ENCODE measurements at places on chromosomes 2 and 18. TPM values are rescaled to one million over a fixed set of nuclear protein-coding genes. Genes with fewer than 3 reads are reported as not detected.

MARS2 gene
- total RNA-seq: 9.0 TPM

ANKRD53 gene
- 1.3 TPM for total RNA-seq

IDH1 gene
- 45.0 TPM for total RNA-seq

SIGLEC15 gene
- total RNA-seq: not detected

AAMP gene
- 171 TPM for total RNA-seq

- DNase-seq: peak; percentile 92
Observed at GRCh38 chr18:58321986-58322385, 278.0 kb downstream of the NEDD4L start.

- DNase-seq: no peak
Observed at GRCh38 chr18:42011053-42011452, 56.0 kb downstream of the PIK3C3 start.

DNA sequence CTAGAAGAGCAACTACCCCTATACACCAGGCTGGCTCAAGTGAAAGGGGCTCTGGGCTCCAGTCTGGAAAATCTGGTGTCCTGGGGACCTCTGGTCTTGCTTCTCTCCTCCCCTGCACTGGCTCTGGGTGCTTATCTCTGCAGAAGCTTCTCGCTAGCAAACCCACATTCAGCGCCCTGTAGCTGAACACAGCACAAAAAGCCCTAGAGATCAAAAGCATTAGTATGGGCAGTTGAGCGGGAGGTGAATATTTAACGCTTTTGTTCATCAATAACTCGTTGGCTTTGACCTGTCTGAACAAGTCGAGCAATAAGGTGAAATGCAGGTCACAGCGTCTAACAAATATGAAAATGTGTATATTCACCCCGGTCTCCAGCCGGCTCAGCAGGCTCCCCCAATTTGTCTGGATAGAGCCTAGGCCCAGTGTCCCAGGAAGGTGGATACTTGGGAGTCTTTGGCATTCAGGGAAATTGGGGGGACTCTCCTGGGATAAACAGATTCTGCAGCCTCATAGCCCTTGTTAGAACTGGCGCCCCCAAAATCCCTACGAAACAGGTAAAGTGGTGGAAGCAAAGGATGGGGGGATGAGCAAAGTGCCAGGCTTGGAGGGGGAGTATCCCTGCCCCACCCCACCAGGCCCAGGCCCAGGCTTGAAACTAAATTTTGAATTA, 2.5 kb upstream of the HOXD4 start:
- DNase-seq: peak; percentile 68

GPD2 gene
- total RNA-seq: 66.5 TPM

GRCh38 chr2:74216642-74217041, 18.2 kb downstream of the MTHFD2 start:
- DNase-seq: no peak

DNA sequence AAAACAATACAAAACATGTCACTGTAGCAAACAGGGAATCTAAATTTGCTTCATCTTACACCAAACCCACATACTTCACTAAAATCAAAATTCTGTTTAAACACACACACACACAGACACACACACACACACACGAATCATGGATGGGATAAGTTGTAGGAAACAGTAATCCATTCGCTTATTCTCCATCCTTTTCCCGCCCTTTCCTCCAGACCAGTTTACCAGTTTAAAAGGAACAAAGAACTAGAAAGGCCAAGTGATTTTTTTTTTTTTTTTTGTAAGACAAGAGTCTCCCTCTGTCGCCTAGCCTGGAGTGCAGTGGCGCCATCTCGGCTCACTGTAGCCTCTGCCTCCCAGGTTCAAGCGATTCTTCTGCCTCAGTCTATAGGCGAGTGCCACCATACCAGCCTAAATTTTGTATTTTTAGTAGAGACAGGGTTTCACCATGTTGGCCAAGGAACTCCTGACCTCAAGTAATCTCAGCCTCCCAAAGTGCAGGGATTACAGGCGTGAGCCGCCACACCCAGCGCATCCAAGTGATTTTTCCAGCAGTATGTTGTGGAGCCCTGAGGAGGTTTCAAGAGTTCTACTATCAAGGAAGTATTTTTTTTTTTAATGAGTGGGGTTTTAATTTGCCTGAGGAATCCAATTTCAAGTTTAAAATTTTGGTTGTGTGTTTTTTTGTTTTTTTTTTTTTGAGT, 5.7 kb downstream of the PSME4 start:
- no peak for DNase-seq

GRCh38 chr18:11020877-11021414, 128.4 kb downstream of the PIEZO2 start:
- DNase-seq: no peak

DNA sequence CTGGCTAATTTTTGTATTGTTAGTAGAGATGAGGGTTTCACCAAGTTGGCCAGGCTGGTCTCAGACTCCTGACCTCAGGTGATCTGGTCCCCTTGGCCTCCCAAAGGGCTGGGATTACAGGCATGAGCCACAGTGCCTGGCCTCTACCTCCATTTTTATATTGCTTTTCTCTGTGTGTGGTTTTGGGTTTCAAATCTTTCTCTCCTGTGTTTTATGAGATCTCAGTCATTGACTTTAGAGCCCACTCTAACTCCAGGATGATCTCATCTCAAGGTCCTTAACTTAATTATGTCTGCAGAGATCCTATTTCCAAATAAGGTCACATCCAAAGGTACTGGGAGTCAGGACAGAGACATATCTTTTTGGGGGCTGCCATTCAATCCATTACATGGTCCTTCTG, 24.7 kb downstream of the ARL4C start:
- no peak for DNase-seq

DNA sequence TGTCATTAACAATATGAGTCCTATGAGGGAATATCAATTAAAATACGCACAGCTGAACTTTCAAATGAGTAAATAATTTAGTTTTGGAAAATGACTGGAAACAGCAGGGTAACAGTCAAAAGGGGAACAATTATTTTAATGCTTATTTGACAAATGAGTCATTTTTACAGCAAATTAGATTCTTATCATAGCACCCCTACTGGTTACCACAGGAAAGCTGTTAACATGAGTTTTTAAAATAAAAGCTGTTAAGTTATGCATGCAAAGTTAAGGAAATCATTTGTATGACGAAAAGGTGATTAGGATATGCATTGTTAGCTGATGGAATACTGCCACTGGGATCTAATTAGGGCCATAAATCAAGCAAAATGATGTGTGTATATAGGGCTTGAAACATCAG, 435.1 kb upstream of the MEIS1 start:
- DNase-seq: no peak

DNA sequence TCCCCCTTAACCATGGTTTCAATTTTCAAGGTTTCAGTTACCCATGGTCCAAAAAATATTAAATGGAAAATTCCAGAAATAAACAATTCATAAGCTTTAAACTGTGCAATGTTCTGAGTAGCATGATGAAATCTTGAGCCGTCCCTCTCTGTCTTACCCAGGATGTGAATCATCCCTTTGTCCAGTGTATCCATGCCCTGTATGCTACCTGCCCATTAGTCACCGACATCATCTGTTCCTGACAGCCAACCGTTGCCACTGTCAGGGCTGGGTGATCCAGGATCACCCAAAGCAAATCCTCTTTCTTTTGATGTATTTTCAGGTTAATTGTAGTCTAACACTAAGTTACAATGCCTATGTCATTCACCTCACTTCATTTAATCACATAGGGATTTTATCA, 15.7 kb upstream of the OLA1 start:
- DNase-seq: no peak

GRCh38 chr18:55997151-55997561, 409.2 kb upstream of the TCF4 start:
- DNase-seq: no peak

GALNT14 gene
- 4.8 TPM for total RNA-seq

- DNase-seq: no peak
Observed at GRCh38 chr2:214747992-214748391, 61.5 kb downstream of the BARD1 start.

- peak; percentile 80 for DNase-seq
Observed at GRCh38 chr2:240931319-240931949, 25.3 kb downstream of the CROCC2 start.

DNA sequence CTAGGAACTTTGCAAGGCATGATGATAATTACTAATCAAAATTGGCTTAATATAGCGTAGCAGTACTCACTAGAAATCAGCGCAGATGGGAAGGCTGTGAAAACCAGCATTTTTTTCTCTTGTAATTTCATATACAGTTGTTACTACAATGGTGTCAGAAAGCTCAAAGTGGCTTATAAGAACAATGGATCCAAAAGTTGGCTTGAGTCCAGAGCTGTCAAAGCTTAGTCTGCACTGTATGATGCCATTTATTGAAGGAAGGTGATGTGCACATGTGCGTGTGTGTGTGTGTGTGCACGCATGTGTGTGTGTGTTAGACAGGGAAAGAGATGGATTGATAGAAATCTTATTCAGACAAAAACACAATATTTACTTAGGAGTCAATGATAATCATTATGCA, 341.3 kb downstream of the TGIF1 start:
- DNase-seq: no peak

C2orf15 gene
- 3.2 TPM for total RNA-seq

DGUOK gene
- 34.4 TPM for total RNA-seq

FLACC1 gene
- total RNA-seq: 0.59 TPM

TTC39C gene
- 94.6 TPM for total RNA-seq

LIMS2 gene
- total RNA-seq: 7.8 TPM

ZNF532 gene
- 11.1 TPM for total RNA-seq

DNA sequence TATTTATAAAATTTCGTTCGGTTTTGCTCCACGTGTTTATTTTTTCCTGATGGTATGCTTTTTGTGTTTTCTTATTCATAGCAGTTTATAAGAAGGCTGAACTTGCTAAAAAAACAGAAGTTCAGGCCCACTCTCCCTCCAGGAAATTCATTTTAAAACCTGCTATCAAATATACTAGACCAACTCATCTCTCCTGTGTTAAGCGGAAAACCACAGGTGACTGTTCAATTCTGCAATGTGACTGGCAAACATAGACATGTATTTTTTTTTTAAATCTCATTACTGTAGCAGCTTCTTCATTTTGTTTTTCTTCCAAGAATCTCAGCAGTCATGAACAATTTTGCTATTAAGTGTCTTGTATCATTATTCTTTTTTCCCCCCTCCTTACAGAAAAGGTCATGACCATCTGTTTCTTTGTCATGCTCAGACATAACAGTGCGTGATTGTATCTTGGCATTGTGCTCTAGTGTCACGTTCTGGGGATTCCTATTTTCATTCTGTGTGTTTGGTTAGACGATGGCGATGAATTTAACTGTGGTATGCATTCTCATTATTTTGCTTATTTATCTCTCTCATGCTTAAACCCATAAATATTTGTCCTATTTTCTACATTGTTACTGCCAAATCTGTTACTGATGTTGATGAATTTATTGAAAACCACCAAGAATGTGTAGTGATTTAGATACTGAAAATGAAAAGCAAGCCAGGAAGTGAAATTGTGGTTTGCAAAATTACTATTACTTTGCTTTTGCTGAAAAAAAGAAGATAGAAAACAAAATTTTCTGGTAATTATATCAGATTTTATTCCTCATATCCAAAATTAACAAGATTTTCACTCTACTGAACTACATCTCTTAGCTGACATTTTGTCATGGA, 74.6 kb upstream of the UNC80 start:
- DNase-seq: no peak

GRCh38 chr2:86500325-86501083, 59.3 kb downstream of the KDM3A start:
- DNase-seq: no peak

- DNase-seq: no peak
Observed at GRCh38 chr2:190110131-190110530, 47.6 kb upstream of the MSTN start.

SDC1 gene
- 846 TPM for total RNA-seq

- peak; percentile 73 for DNase-seq
Observed at GRCh38 chr2:109244750-109245382, 115.9 kb downstream of the SH3RF3 start.

LRATD1 gene
- total RNA-seq: 61.0 TPM

- no peak for DNase-seq
Observed at GRCh38 chr2:180776921-180777320, 203.5 kb upstream of the UBE2E3 start.

GRCh38 chr2:192579965-192580700, 385.4 kb upstream of the TMEFF2 start:
- no peak for DNase-seq

FHL2 gene
- 67.3 TPM for total RNA-seq

PCARE gene
- total RNA-seq: 0.13 TPM

GRCh38 chr2:38474715-38475566, 97.9 kb upstream of the ATL2 start:
- DNase-seq: no peak
